ENCODE measurements at places on chromosomes 7 and 10. TPM values are rescaled to one million over a fixed set of nuclear protein-coding genes. Genes with fewer than 3 reads are reported as not detected.

GRCh38 chr7:98555403-98555802 lies 61.7 kb upstream of the NPTX2 start:
- DNase-seq = no peak

- DNase-seq = no peak
Observed at GRCh38 chr7:77419102-77419501, 3.0 kb upstream of the GSAP start.

DNA sequence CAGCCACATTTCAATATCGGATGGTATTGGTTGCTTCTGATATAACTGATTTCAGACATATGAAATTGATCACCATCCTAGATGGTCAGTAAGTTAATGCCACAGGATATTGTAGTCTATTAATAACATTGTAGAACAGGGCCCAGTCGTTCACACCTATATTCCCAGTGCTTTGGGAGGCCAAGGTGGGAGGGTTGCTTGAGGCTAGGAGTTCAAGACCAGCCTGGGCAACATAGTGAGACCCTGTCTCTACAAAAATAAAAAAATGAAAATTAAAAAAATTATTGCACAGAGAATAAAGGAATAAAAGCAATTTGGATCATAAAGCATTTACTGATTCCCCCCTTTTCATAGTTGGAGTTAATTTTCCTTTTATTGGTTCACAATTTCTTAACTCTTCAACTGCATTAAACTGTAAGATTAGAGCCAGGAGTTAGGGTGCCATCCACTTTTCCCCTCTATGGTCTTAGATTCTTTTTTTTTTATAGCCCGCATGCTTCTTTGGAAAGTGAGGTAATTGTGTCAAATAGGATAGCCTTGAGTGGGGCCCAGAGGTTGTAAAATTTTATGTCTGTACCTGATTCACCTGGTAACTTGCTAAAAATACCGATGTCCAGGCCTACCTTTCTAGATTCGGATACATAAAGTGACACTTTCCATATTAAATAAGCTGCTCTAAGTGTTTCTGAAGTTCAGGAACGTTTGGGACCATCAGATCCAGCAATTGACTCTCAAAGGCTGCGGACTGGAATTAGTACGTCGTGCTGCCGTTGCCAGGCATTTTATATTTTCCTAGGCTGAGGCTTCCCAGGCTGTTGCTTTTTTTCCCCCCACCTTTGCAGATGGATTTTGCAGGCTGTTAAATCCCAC lies 24.7 kb downstream of the ADK start:
- DNase-seq = no peak

GRCh38 chr10:2962194-2962593 lies 105.2 kb upstream of the PFKP start:
- no peak for DNase-seq

DNA sequence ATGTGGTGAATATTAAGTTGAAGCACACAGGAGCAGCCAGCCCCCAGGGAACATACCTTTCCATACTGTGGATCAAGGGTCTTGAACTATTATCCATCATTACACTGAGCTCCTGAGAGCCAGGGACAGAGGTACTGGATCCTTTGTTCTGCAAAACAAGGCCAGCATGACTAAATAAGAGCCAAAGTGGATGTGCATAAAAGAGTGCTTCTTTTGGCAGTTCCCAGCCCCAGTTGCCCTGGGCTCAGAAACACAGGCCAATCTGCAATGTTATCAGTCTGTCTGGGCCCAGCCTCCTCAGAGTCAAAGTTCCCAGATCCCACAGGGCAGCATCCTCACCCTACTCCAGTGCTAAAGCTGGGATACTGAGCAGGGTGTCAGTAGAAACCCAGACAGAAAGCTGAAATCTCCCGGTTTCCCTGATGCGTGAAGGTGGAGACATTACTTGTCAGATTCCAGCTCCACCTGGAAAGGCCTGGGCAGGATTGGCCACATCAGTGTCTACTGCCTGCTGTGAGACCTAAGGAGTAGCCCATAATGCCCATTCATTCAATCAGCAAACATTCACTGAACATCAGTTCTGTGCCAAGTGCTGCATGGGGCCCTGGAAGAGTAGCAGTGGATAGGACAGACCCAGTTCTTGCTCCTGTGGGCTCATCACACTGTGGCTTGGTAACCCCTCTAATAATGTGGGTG lies 342.7 kb downstream of the CXCL12 start:
- no peak for DNase-seq

DNA sequence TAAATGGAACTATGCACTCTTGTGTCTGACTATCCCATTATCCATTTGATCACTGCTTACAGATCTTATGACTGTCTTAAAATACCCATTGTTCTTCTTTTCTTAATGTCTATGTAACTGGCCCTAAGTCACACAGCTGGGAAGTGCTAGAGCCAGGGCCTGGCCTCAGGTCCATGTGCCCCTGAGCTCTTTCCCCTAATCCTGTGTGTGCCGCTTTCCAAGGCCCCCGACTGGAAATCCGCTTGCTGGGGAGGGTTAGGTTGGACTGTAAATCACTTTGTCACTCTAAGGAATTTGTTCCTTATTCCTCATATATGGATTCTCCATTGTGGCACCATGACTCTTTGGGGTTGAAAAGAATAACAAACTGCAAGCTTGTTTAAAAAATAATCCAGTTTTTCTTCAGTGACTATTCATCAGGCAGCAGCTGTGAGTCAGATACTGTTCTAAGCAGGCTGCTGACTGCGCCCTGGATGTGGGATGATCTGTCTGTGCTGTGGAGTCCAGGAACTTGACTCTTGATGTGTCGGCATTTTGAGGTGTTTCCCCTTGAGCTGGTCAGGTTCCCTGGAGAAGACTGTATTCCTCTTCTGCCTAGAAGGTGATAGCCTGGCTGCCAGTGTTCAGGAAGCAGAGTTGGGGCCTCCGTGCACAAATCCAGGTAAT lies 236.3 kb downstream of the SDK1 start:
- no peak for DNase-seq

DNA sequence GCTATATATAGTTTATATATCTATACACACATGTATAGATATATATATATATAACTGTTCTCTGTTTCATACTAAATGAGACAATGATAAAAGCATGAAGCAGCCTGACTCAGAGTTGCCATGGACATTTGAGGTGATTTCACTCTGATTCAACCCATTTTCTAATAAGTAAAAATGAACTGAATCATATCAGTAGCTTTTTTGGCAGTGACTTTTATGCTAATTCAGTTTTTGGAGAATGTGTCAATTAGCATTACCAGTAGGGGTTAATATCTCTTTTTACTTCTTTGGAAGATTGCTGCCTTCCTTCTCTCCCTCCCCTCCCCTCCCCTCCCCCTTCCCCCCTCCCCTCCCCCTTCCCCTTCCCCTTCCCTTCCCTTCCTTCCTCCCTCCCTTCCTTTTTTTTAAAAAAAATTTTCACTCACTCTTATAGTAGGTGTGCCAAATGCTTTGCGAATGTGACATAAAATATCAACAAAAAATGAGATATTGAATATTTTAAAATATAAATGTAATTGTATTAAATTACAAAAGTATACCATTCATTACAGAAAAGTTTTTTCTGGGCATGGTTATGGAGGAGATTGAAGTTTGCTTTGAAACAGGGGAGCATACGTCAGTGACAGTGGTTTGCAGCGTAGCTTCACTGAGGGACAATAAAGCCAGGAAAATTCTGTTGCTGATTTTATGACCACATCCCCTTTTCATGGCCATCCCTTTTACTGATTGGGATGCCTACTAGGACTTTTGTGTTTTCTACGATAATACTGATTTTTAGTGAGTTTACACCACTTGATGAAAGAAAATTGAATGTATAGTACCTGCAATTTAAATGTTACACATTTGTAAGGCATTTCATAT lies 64.0 kb upstream of the KLF6 start:
- no peak for DNase-seq

- DNase-seq = no peak
Observed at GRCh38 chr10:28768227-28768626, 90.9 kb downstream of the BAMBI start.

DNA sequence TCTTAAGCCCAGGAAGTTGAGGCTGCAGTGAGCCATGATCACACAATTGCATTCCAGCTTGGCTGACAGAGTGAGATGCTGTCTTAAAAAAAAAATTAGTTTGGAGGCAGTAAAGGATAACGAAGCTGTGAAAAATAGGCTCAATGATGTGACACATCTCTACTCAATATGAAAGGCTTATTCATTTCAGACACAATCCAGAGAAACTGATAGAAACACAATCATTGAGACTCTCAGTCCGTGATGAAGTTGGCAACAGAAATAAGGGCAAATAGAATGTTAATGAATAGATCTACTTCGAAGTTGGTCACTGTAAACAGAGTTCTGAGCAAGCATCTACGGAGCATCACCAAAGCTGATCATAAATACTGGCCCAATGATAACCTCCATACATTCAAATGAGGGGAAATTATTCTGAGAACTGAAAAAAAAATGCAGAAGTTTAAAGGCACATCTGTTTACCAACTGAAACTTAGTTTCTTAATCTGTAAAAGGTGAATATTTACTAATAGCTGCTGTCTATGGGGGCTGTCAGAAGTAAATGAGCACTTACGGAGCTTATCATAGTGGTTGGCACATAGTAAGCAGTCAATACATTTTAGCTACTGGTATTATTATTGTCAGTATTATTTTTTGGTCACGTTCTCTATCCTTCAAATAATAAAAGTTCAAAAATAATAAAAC lies 70.4 kb downstream of the AKR1B1 start:
- no peak for DNase-seq

SPAM1 gene
- not detected for polyA plus RNA-seq

BHLHA15 gene
- 0.29 TPM for polyA plus RNA-seq

GDF2 gene
- not detected for polyA plus RNA-seq

PON3 gene
- polyA plus RNA-seq = 0.82 TPM

PHF14 gene
- polyA plus RNA-seq = 63.4 TPM

Measured in right renal pelvis (tissue), 4 donors.